Calu3 (cell line): ENCODE measurements at places on chromosomes 3 and 15.

DNA sequence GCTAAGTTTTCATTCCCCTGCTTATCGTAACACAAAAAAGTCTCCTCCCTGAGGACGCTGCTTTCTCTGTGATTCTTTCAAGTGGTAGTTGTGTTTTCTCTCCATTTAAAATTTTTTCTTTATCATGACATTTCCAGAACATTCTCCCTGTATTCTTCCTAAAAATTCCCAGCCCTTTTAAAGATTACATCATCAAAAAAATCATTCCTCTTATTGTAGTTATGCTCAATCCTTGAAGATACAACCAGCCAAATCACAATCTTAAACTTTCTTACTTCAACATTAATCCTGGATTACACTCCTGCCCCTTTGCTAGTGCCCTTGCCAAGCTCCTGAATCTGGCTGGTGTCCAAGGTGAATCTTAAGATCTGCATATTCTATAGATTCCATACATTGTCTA, 163.7 kb upstream of the CBLB start:
- no peak overlapping the region for H3K4me3 ChIP-seq
- H3K27me3 ChIP-seq = no peaks in the 10 kb centered on the region
- peaks cover 32% of the 10 kb centered on the region for H3K4me1 ChIP-seq
- no peaks in the 10 kb centered on the region for H3K36me3 ChIP-seq
- no peak for DNase-seq
- H3K27ac ChIP-seq = no peak overlapping the region

DNA sequence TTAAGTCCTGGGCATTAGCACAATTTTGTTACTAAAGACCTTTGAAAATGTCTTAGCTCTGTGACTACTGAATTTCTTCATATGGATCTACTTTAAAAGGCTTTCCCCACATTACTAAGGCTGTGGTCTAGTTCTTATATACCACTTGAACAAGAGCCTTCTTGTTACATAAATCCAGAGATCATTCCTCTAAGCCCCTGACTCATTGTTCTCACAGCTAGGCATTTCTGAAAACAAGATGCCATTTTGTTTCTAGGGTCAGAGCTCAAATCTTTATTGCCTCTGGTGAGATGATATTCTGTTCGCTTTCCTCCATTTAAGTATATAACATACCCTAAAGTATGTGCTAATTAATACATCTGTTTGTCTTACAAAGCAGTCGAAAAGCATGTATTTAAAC, 29.8 kb upstream of the LPP start:
- no peaks in the 10 kb centered on the region for H3K36me3 ChIP-seq
- H3K27ac ChIP-seq = peak overlapping the region; percentile 69
- peaks cover 47% of the 10 kb centered on the region for H3K4me1 ChIP-seq

DNA sequence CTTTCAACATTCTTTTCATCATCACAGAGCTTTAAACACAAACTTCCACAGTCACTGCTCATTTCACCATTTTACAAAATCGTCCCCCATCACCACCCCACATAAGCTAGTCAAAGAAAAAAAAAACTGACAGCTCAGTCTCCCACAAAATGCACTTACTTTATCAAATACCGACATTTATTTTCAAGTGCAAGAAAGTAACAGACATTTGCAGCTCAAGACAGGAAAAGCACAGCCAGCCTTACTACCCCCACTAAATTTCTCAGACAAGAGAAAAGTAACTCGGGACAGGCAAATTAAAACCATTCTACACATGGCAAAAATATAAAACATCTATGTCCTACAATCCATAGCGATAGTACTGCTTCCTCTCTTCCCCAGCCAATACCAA, 402.4 kb downstream of the SHQ1 start:
- no peak for DNase-seq
- peak overlapping the region; percentile 70 for H3K27ac ChIP-seq
- peaks cover 46% of the 10 kb centered on the region for H3K36me3 ChIP-seq
- H3K27me3 ChIP-seq = no peaks in the 10 kb centered on the region
- peak overlapping the region; percentile 78 for H3K4me3 ChIP-seq
- H3K4me1 ChIP-seq = peaks cover 51% of the 10 kb centered on the region

DNA sequence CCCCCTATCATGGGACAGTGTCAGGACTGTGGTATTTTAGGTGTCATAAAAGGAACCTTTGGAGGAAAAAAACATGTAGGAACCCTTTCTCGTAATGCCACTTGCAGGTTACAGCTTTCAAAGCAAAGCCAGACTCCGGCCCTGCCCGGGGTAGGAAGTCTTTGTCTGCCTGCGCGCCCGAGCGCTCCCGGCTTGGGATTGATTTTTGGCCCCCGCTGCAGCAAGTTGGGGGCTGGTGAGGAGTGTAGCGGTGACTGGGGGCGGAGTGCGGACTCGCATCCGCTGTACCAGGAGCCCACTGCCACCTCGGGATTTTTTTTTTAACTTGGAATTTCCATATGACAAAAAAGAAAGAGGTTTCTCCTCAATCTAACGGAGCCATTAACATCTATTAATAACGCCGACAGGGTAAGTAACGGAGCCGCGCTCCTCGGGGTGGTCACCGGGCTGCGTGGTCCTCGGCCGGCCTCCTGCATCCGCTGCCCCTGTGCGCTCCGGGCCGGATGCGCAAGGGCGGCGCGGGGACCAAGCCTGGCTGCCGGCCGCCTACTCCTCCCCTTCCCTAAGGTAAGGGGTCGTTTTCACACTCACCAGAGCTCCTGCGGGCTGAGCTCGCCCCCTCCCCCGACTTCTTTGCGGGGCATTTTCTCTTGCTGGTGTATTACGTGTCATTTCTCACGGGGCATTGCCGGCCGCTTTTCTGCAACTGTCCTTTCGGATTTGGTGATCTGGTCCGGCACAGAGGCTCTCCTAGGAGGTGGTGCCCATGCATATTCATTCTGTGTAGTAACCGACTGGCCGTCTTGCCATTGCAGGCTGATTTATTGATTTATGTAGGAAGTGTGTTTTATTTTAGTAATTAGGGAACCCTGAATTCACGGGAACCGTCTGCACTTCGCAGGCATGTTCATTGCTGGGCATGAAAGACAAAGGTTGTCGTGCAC, 219.8 kb upstream of the TOPAZ1 start:
- peaks cover 6% of the 10 kb centered on the region for H3K4me1 ChIP-seq
- no peak overlapping the region for H3K27ac ChIP-seq
- no peak for DNase-seq
- H3K27me3 ChIP-seq = no peaks in the 10 kb centered on the region
- H3K36me3 ChIP-seq = no peaks in the 10 kb centered on the region

DNA sequence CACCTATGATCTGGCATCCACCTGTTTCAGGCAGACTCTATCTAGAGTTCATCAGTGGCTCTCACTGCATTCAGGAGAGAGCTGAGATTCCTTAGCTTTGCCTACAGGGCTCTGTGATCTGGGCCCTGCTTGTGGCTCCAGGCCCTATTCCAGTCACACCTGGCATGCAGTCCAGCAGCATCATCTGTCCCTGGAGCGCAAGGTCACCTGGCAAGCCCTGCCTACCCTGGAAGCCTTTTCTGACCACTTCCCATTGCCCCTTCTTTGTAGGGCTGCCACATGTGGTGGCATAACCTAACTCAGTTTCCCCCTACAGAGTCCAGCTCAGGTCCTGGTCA, 115.1 kb upstream of the PLXNA1 start:
- no peaks in the 10 kb centered on the region for H3K4me1 ChIP-seq
- no peak overlapping the region for H3K27ac ChIP-seq
- H3K4me3 ChIP-seq = no peak overlapping the region
- no peak for DNase-seq

DNA sequence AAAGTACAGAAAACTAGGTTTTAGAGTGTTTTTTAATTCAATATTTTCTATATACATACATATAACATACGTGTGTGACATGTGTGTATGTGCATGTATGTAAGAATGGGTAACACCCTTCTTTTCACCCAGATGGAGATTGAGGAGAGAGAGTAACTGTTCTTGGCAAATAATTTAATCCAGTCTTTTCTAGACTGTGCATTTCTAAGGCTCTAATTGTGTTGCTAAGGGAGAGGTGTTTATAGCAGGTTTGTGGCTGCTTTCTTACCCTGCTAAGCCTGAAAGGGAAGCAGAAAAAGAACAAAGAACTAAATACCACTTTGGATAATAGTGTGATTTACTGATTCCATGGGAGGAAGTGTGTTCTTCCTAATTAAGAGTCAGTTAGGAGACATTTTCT, 46.0 kb upstream of the ALDH1L1 start:
- DNase-seq = no peak
- H3K4me3 ChIP-seq = no peak overlapping the region
- no peak overlapping the region for H3K27ac ChIP-seq
- H3K36me3 ChIP-seq = no peaks in the 10 kb centered on the region
- no peaks in the 10 kb centered on the region for H3K4me1 ChIP-seq

- H3K4me3 ChIP-seq = peak overlapping the region; percentile 82
- DNase-seq = peak; percentile 87
- peaks cover 53% of the 10 kb centered on the region for H3K4me1 ChIP-seq
- H3K36me3 ChIP-seq = peaks cover 38% of the 10 kb centered on the region
- H3K27me3 ChIP-seq = no peaks in the 10 kb centered on the region
These were observed 1.3 kb downstream of the ARL6IP5 start for GRCh38 chr3:69085833-69086722.

- no peak for DNase-seq
- no peaks in the 10 kb centered on the region for H3K36me3 ChIP-seq
- no peaks in the 10 kb centered on the region for H3K27me3 ChIP-seq
- no peaks in the 10 kb centered on the region for H3K4me1 ChIP-seq
These were observed 79.6 kb downstream of the SUMF1 start for GRCh38 chr3:4387210-4388204.

DNA sequence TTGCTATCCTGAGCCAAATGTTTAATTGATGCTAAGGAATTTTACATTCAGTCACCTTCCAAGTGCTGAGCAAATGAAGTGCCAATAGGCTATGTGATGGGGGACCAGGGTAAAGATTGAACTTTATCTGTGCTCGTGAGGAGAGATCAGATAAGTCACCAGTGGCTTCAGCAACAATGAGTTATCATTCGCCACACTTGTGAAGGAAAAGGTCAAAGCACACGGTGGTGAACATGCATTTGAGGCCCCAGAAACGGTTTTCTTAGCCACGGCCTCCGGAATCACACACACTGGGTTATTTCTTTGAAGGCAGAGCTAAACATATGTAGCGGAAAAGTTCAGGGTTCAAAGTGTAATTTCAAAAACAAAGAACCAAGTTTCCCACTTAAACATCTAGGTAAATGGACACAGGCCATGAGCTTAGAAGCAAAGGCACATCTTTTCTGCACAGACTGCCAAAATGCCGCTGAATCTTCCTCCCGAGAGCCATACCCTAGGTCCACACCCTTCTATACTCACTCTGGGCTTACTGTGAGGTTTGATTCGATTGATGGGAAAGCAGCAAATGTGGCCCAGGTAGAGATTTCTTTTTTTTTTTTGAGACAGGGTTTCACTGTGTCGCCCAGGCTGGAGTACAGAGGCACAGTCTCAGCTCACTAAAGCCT, 268.5 kb downstream of the SHQ1 start:
- no peaks in the 10 kb centered on the region for H3K36me3 ChIP-seq
- DNase-seq = no peak
- no peaks in the 10 kb centered on the region for H3K27me3 ChIP-seq
- H3K27ac ChIP-seq = no peak overlapping the region

GRCh38 chr3:156445117-156446090, 109.5 kb downstream of the SSR3 start:
- H3K27ac ChIP-seq = no peak overlapping the region
- H3K4me1 ChIP-seq = no peaks in the 10 kb centered on the region
- H3K4me3 ChIP-seq = no peak overlapping the region
- DNase-seq = no peak

DNA sequence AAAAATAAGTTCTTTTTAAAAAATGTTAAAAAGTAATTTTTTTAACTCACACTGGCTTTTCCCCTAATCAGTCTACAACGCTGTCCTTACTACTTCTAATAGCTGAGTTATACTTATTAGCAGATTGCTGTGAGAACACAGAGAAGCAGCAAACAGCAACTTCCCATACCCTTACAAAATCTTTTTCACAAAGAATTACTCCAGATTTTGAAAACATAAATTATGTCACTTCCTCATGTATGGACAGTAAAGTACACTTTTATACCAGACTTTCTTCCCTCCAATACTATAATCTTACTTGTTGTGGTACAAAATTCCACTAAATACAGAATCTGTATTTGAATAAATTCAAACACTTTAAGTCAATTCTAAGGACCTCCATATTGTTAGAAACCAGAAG, 2.1 kb downstream of the PHC3 start:
- DNase-seq = no peak
- peaks cover 19% of the 10 kb centered on the region for H3K4me1 ChIP-seq
- peak overlapping the region; percentile 98 for H3K4me3 ChIP-seq
- H3K27me3 ChIP-seq = no peaks in the 10 kb centered on the region
- H3K27ac ChIP-seq = peak overlapping the region; percentile 96

DNA sequence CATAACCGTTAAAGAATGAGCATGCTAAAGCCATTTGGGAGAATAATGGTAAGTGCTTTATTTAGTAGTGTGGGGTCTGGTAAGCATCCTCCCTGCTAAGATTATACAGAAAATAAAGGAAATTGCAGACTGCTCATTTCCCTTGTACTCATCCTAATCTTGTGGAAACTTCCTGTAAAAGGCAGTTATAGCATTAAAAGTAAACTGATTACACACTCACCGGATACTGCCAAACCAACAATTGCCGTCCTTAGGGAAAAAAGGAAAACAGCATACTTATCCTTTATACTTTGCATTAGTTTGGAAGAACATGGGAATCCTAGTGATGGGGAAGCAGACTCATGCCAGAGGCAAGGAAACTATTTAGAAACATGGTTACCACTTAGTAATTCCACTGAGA, 5.3 kb upstream of the SPRED1 start:
- no peaks in the 10 kb centered on the region for H3K4me1 ChIP-seq
- no peaks in the 10 kb centered on the region for H3K27me3 ChIP-seq
- H3K4me3 ChIP-seq = no peak overlapping the region

DNA sequence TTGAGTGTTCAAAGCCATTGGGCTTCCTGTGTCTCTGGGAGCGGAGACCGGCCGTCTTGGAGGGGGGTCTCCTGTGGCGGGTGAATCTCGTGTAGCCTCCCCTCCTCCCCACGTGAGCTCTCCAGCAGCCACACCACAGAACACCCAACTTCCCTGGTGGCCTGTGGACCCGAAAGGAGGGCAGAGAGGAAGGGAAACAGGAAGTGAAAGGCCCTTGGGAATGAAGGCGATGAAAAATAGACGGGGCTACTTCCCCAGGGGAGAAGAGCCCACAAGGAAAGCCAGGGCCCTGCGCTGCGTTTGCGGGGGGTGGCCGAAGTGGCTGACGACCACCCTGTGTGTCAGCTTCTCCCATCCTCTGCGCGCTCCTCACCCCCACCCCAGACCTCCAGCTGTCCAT, 5.4 kb downstream of the ANKRD63 start:
- H3K27me3 ChIP-seq = no peaks in the 10 kb centered on the region
- no peak overlapping the region for H3K4me3 ChIP-seq
- peaks cover 5% of the 10 kb centered on the region for H3K36me3 ChIP-seq
- H3K27ac ChIP-seq = no peak overlapping the region
- no peaks in the 10 kb centered on the region for H3K4me1 ChIP-seq
- no peak for DNase-seq

GRCh38 chr3:127061641-127062040, 78.7 kb downstream of the PLXNA1 start:
- H3K4me3 ChIP-seq = no peak overlapping the region
- no peaks in the 10 kb centered on the region for H3K36me3 ChIP-seq
- H3K4me1 ChIP-seq = peaks cover 9% of the 10 kb centered on the region
- DNase-seq = no peak
- peaks cover 52% of the 10 kb centered on the region for H3K27me3 ChIP-seq
